ENCODE measurements at places on chromosomes 12 and 14.

- DNase-seq = no peak
Observed at GRCh38 chr12:39122562-39123204, 217.3 kb upstream of the CPNE8 start.

DNA sequence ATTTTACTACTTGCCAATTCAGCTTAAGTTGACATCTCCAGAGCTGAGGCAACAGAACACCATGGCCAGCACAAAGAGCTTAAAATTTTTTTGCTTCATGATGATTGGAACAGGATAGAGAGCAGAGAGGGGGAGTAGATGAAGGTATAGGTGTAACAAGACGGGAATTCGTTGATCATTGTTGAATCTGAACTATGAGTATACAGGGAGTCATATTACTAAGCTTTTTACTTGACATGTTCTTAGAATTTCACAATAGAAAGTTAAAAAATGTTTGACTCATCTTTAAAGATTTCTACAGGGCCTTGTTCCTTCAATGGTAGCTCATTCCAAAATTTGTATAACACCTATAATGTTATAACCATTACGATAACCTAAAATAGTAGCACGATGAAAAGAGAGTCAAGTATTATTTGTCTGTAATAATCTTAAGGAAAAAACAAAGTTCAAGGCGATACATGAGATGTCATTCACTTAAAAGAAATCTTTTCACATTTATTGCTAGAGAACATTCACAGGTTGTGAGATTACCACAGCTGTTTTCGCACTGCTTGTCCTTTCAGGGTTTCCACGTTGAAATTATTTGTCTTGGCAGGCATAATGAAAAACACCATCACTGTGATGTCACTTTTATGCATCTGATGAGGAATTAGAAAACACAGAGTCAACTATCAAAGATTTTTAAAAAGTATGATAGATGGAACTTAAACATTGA, 33.9 kb downstream of the SPX start:
- DNase-seq = no peak

DNA sequence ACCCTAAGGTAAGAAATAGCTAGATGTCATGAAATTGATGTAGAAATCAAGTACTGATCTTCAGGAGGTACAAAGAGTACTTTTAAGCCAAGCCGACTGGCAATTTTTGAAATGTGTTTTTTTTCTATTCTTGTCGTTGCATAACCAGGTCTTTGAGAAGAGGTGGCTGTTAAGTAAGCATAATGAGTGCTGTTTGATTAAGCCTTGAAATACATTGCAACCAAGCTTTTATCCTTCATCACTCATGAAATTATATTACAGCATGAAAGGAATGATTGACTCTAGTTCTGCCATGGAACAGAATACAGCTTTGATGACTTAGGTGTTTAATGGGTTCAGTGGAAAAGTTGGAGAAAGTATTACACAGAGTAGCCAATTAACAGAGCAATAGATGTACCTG, 1720.2 kb upstream of the SEL1L start:
- DNase-seq = no peak

GRCh38 chr14:50772412-50772811, 58.5 kb downstream of the NIN start:
- no peak for DNase-seq

- DNase-seq = no peak
Observed at GRCh38 chr12:112538740-112539139, 120.0 kb downstream of the PTPN11 start.

GRCh38 chr12:106157802-106158201, 19.0 kb upstream of the NUAK1 start:
- no peak for DNase-seq

DNA sequence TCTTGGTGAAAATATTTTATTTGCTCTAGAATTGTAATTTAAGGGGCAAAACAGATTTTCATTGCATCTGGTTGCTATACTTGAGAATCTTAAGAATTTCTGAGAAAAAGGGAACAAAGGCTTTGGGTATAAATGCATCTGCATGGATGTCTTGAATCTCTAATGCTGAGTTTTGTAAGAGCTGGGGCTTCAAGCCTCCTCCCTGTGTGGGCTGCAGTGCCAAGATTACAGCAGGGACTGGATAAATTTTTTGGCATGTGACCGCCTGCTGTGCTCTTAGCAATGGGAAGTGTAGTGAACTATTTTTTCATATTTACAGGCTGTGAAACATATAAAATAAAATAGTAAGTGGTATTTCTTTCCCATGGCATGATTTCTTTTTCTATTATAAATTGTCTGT, 70.0 kb downstream of the SLC38A6 start:
- DNase-seq = no peak

DNA sequence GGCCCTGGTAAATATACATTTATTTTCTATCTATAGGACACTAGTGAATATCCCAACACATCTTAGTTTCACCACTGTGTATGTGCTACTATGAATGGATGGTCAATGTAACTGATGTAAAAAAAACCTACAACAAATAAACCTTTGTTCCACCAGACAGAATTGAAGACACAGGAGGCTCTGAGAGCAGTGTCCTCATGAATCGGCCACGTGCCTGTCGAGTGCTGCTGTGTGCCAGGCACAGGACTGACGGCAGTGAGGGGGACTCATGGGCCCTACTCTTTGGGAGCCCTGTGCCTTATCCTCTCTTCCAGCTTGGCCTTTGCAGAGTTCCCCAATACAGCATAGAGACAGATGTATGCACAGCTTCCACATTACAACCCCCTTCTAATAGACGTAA, 18.2 kb downstream of the CINP start:
- no peak for DNase-seq

DNA sequence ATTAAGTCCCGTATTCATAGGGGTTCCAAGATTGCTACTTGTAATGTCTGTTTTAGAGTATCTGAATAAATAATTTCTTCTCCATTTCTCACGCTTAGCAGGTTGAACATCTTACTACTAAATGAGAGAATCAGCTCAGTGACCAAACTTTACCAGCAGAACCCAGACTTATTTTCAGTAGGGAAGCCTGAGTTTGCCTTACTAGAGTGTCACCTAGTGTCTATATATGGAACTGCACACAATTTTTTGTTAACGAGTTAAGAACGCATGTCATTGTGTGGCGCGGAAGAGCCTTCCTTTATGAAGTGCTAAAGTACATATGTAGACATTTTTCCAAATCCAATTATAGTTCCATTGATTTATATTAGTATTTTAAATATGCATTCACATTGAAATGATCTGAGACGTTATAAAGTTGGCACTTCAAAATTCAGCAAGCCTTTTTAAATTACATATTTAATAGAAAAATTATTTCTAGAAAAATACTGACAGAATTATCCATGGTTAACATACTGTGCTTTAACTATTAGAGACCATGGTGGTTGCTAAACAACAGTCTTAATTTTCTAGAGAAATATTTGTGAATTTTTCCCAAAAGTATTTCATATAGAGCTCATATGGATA, 88.3 kb downstream of the RPS29 start:
- peak; percentile 70 for DNase-seq

- DNase-seq = no peak
Observed at GRCh38 chr12:121822393-121823100, 18.7 kb downstream of the SETD1B start.

GRCh38 chr12:77160931-77161330, 95.6 kb upstream of the E2F7 start:
- DNase-seq = no peak

GRCh38 chr12:25993901-25994651, 35.6 kb downstream of the RASSF8 start:
- no peak for DNase-seq

- DNase-seq = no peak
Observed at GRCh38 chr12:46572644-46573346, 200.2 kb upstream of the SLC38A2 start.

GRCh38 chr14:100786131-100786530, 39.8 kb upstream of the MEG3 start:
- no peak for DNase-seq

DNA sequence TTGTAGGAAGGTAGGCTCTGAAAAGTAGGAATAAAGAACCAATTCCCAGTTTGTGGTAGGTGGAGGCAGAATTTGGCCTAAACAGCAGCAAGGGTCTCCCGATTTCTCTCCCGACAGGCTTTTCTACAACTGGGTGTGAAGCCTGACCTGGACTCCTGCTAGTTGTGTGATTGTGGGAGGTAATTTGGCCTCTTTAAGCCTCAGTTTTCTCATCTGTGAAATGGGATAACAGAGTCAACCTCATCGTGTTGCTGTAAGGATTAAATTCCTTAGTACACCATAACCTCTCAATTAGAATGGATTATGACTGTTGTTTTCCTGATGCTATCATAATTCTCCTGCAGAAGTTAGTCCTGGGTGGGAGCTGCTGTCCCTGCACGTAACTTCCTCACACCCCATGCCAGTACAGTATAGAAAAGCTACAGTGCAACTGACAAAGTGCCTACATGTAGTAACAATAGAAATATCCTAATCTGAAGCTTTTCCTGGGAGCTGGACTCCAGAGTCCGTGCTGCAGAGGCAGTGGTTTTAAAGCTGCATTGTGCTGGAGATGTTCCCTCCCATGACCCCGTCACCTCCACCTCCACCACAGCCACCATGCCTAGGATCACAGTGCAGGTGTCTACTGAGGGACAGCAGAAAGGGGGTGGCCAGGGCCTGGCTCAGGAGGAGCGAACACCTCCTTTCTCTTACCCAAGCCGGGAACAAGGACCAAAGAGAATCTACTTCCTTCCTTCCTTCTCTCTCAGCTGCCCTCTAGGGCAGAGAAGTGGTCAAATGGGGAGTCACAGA, 76.5 kb downstream of the FBXL14 start:
- no peak for DNase-seq

DNA sequence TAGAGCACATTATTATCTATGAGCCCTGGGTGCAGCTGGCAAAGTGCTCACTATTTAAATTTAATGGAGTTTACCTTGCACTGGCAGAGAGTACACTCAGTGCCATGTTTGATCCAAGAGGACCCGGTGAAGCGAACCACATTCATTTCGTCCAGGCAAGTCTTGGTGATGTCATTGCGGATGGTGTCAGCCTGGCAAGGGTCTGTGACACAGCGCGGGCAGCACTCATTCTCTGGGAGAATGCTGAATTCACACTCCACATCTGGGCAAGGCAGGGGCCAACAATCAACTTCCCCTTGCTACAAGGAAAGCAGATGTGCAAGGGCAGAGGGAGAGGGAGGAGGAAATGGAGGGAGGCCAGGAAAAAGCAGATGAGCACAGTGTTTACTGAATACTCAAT, 356.2 kb downstream of the NELL2 start:
- DNase-seq = no peak

GRCh38 chr12:58915634-58916033, 4.7 kb downstream of the LRIG3 start:
- DNase-seq = no peak
